ENCODE measurements at places on chromosomes 4 and X.

DNA sequence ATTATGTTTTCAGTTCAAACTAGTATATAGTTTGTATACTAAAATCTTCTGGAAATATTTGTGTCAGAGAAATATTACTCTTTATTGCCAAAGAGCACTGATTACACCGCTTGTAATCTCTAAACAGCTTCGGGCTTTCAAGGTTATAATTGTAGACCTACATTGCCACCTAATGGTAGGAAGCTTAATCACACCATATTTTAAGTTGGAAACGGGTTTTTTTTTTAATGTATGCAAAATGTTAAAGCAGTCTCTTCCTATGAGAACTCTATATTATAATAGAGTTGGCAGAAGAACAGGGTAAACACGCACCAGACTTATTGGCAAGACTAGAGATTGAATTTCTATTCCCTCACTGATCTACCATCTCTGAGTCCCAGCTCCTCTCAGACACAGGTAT is 19.5 kb upstream of the NFXL1 start:
- no peak for DNase-seq

GRCh38 chr4:185304541-185304940 is 91.2 kb downstream of the LRP2BP start:
- no peak for DNase-seq

DNA sequence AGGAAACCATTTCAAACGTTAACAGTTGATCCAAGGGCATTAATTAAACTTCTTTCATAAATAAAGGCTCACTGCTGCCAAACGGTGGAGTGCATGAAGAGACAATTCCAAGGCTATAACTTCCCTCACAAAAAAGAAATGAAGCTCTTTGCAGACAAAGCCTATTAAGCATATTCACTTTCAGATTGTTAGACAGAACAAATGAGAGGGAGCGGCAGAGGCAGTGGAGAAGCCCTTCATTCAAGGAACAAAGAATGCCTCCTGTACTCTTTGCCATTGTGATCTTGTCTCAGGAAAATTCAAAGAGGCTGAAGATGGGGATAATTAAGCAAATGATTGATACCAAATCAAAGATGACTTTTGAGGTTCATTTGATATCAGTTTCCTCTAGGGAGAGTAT is 370.5 kb upstream of the FAT1 start:
- DNase-seq = no peak

DNA sequence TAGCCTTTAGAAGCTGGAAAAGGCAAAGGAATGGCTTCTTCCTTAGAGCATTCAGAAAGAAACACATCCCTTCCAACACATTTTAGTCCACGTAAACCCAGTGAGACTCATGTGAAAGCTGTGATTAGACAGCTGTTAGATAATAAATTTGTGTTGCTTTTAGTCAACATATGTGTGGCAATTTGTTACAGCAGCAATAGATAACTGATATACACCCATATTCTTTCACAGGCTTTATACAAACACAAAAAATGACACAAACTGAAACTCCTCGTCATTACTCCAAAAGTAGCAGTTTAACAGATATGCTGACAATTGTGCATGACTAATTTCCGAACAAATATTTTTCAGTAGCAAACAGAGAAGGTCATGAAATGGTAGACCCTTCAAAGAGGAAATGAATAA is 65.3 kb downstream of the ANTXR2 start:
- no peak for DNase-seq

GRCh38 chr4:10662937-10663336 is 21.6 kb downstream of the CLNK start:
- no peak for DNase-seq

DNA sequence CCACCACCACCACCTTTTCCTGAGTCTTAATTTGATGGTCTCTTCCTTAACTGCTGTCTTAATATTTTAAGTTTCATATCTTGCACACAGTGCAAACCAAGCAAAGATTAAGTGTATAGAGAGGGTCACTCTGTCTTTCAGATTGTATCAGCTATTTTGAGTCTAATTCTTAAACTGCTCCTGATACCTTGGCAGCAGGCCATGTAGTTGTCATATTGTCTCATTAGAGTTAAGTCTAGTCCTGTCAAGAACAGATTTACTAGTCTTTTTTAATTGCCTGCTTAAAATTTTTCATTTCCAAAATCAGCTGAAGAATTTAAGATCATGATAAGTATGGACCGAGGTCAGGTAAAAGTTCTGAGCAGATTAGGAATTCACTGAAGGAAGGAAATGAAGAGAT is 51.5 kb downstream of the FHIP1A start:
- DNase-seq = no peak

DNA sequence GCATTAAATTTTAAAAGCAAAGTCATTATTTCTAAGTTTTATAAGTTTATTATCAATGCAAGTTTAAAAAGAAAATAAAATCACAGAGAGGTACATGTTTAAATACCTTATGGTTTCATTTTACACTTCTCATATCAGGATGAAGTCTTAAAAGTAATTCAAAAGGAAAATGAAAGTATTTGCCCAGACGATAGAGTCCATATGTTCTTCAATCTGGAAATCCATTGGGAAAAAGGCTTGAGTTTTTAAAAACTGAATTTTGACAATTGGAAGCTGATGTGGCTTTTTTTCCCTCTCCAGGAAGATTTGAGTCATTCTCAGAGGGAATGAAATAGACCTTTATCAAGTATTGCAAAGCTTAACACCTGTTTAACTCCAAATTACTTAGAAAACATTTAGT is 37.1 kb downstream of the MAB21L2 start:
- no peak for DNase-seq

GRCh38 chr4:135601351-135601750 is 1399.8 kb upstream of the PABPC4L start:
- DNase-seq = no peak

GRCh38 chr4:26321373-26322221 is 783 bp downstream of the RBPJ start:
- DNase-seq = peak; percentile 8

DNA sequence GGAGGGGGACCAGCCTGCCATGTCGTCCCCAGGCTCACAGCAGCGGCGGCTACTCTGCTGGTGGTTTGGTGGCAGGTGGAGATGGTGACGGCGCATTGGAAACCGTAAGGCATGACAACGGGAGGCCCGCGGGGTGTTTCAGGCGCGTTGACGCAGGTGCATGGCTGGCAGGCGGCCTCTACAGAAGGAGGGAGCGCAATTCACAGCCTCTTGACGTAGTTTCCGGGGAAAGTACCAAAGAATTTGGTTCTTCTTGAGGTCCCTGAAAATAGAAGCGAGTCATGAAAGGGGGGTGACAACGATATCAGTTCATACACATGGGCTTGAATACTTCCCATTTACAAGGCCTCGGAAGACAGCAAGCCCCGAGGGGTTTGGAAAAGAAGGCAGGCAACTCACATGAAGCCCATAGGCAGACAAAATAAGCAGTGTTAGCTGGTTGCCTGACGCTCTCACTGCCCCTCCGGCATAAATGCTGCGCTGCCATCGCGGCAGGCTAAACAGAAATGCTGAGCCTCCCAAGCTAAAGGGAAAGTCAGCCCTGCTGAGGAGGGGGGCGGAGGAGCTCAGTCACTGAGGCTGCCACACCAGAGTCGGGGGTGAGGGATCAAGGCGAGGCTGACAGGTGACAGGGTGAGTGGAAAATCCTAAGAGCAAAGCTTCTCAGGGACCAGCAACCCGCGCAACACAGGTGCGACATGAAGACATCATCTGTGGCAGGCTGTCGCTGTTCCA is 52.3 kb upstream of the PDLIM3 start:
- peak; percentile 41 for DNase-seq

- DNase-seq = no peak
Measured at GRCh38 chr4:100391863-100392262, 126.0 kb downstream of the EMCN start.

GRCh38 chr4:89616382-89616781 is 220.6 kb downstream of the SNCA start:
- DNase-seq = no peak

GRCh38 chr4:66590488-66591215 is 920.4 kb upstream of the EPHA5 start:
- DNase-seq = no peak

GRCh38 chr4:128060121-128060698 is 902 bp upstream of the LARP1B start:
- no peak for DNase-seq

- DNase-seq = no peak
Measured at GRCh38 chr4:138775890-138776289, 239.7 kb upstream of the NOCT start.

DNA sequence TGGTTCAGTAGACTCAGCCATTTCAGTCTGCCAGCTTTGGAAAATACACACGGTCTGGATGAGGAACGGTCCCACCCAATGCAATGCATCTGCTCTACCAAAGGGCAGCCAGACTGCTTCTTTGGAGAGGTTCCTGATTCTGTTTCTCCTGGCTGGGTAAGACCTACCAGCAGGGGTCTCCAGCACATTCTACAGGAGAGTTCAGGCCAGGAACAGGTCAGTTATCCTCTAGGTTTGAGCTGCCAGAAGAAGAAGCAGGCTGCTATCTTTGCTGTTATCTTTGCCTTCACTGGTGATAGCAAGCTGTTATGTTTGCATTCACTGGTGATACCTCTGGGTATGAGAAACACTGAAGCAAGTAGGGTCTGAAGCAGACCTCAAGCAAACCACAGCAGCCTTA is 45.5 kb upstream of the PBDC1 start:
- no peak for DNase-seq

- no peak for DNase-seq
Measured at GRCh38 chr4:87910795-87911194, 64.7 kb upstream of the SPP1 start.

DNA sequence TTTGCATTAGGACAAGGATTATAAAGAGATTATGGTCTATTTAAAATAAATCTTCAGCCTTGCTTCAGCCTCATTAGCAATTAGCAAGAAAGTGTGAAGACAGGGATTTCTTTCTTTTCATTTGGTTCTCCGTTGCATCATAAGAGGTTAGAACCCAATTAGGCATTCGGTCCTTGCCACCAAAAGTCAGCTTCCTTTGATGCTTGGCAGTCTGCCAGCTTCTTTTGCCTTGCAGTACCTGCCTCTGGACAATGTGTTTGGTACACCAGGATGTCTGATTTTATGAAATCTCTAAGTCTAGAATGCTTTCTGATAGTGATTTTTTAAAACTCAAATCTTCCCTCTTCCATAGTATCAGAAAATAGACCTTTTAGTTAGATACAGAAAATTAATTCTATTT is 12.4 kb downstream of the SMIM20 start:
- DNase-seq = no peak

DNA sequence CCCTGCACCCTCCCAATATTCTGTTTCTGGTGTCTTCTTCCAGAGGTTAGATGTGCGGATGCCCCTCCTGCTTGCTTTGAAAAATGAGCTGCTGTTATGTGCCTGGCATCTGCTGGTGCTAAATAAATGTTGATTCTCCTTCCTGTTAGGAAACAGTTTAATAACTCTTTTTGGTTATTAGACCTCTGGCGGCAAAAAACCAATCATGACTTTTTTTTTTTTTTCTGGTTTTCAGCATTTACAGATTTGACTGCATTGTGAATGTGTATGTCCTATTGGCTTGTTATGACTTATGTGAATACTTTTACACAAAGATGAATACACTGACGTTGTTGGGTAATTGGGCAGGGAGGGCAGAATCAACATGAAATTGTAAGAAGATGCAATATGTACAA is 13.6 kb upstream of the TMEM156 start:
- no peak for DNase-seq

DNA sequence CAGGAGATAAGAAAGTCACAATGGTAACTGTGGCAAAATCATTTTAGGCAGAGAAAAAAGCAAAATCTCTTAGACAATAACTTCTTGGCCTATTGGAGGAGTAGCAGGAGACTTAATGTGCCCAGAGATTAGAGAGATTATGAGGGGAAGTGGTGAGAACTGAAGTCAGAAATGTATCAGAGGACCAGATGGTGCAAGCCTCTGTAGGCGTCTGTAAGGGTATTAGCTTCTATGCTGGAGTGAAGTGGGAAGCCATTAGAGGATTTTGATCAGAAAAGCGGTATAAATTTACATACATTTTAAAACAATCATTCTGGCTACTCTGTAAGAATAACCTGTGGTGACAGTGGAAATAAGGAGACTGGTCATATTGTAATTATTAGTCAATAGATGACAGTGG is 236.7 kb downstream of the FAT4 start:
- no peak for DNase-seq

- no peak for DNase-seq
Measured at GRCh38 chr4:79249881-79250503, 75.9 kb downstream of the NAA11 start.

- no peak for DNase-seq
Measured at GRCh38 chr4:118410138-118410537, 57.3 kb upstream of the PRSS12 start.

DNA sequence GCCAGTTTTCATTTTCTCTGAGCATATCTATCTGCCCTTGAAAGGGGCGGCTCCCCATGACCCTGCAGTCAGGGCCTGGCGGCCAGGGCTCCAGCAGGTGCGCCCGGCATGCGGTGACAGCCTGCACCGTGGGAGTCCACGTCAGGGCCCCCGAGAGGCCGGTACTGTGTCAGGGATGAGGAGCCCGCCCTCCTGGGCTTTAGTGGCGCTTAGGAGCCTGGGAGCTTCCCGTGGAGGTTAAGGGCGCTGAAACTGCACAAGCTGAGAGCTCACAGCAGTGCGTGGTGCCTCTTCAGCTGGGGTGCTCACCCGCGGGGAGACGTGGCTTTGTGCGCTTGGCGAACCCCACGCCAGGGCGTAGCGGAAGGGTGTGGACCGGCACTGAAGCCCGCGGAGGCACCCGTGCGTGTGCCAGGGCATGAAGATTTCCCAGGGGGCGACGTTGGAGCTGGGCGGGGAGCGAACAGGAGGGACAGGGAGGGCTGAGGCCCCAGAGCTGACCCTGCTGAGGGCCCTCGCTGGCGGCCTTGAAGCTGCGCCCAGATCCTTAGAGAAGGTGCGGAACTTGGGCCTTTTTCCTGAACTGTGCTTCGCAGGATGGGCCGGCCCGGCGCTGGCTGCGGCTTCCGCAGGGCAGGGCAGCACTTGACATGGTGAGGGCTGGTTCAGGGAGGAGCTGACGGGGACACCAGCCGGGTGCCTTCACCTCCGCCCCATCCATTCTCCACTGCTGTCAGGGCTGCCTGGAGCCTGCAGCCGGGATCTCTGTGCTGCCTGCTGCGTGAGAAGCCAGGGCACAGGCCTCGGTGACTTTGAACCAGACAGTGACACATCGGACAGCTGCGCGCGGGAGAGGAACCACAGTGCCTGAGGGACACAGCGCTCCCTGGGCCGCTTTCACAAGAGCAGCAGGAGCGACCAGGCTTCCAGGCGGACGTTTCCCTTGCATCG is 32.9 kb downstream of the HTT-AS start:
- DNase-seq = no peak

DNA sequence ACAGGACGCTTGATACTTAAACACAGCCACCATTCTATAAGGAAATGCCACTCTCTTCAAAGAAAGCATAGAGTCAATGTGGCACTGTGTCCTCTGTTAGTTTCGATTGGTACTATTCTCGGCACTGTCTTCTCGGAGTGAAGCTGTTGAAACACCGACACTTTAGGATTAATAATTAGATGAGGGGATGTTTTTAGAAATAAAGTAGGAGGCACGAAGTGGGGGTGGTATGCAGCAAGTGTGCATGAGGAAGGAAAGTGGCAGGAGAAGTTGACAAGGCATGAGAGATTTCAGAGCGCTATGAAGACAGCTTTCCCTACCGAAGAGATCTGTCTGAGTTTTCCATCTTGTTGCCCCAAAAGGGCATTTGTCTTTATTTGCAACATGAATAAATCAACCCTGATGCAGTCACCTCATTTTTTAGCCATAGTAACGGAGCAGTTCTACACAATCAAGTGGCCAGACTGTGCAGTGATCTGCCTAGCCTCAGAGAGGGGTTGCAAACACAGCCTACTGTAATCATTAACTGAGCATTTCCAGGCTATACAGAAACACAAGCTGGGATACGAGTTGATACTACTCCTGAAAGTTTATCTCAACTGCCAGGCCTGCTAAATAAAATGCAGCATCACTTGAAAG is 8.3 kb downstream of the GPRIN3 start:
- no peak for DNase-seq

- DNase-seq = no peak
Measured at GRCh38 chr4:978957-979701, 5.8 kb upstream of the DGKQ start.
